Renal pelvis (tissue), 12 donors: ENCODE measurements at places on chromosomes 7 and 10. TPM values are rescaled to one million over a fixed set of nuclear protein-coding genes. Genes with fewer than 3 reads are reported as not detected.

GRCh38 chr10:75137533-75138438 lies 26.3 kb downstream of the SAMD8 start:
- no peak for DNase-seq

DNA sequence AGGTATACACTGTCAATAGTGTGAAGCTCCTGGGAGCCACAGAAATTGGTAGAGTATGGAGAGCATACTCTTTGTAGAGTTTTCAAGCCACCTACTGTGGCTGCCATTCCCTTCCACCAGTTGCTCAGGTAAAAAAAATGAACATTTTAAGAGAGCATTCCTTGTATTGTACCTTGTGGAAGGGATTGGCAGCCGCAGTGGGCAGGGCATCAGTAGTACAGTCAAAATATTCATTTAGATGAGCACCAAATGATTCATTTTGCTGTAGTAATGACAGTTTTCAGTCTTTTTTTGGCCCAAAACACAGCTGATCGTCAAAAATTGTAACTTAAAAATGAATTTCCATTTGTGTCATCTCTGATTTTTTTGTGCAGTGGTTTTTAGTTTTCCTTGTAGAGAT lies 304.9 kb downstream of the ATRNL1 start:
- DNase-seq = no peak

GRCh38 chr10:49212076-49212475 lies 23.9 kb upstream of the TMEM273 start:
- DNase-seq = no peak

DNA sequence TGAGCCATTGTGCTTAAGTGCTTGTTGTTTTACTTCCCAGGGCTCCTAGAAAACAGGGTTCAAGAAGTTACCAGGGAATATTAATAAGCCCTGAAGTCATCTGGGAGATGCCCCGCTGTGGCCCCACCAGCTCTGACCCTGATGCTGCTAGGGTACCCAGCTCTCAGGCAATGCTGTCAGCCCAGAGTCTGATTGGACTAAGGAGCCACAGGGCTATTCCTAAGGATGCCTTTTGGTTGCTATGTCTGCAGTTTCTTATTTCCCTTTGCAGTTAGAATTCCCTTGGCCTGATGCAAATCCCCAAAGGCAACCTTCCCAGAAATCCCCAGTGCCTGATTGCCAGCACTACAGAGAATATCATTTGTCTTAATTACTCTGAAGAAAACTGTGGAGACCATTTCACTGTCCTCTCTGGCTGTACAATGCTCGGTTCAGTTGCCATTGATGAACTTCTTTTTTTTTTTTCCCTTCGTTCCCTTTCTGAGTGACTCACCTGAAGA lies 236.7 kb upstream of the KMT2E start:
- no peak for DNase-seq

- DNase-seq = no peak
Measured at GRCh38 chr10:116633216-116633600, 12.5 kb downstream of the PNLIPRP2 start.

DNA sequence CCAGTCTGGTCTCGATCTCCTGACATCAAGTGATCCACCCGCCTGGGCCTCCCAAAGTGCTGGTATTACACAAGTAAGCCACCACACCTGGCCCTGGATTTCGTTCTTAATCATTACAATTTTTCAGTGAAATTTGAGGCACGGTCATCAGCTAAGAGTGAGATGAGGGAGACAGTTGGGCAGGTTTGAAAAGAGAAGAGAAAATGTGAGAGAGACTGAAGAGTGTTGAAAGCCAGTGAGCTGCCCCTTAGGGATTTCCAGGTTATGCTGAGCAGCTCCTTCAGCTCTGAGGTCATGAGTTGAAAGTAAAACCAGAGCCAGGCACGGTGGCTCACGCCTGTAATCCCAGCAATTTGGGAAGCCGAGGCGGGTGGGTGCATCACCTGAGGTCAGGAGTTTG lies 5.9 kb upstream of the UPF2 start:
- no peak for DNase-seq

GRCh38 chr7:83559887-83560286 lies 89.1 kb downstream of the SEMA3E start:
- no peak for DNase-seq

DNA sequence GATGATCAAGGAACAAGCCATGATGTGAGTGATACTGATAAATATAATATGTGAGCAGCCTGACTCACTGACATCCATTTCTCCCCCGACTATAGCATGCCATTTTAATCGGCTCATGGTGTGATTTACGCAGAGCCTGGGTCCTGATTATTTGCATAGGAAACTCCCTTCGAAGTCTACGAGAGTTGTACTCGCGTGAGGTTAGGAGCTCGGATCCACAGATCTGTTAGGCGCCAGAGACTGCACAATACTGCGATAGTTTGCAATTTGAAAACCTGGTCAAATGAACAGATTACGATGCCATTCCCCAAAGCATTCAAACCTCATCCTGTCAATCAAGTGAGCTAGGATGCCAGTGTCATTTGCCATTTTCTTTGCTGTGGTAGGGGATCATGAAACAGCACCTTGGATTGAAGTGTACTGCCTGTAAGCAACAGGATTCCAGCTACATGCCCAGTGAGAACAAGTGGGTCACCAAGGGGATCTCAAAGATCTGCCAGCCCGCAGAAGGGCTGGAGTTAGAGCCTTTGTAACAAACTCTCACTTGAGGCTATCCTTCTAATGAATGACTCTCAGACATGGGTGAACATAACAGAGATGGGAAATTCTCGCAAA lies 158.3 kb downstream of the FRMD4A start:
- no peak for DNase-seq

GRCh38 chr10:1203216-1203615 lies 147.0 kb downstream of the WDR37 start:
- no peak for DNase-seq

Gene TDRD1
- 0.04 TPM for polyA plus RNA-seq

Gene NUTM2B
- polyA plus RNA-seq = 4.6 TPM
